ENCODE measurements at places on chromosomes 13 and 19. TPM values are rescaled to one million over a fixed set of nuclear protein-coding genes. Genes with fewer than 3 reads are reported as not detected.
A peak's percentile ranks its signal among the peaks of the same experiment; 100 is the strongest.

Gene LILRA1
- not detected for total RNA-seq

- peak; percentile 39 for DNase-seq
Observed at GRCh38 chr13:48653472-48653939, at the start of gene CYSLTR2. CYSLTR2 (plus strand) TSS chr13:48653929; CDS start chr13:48706818, 52,889 bp downstream.

- no peak for DNase-seq
Observed at GRCh38 chr19:5170329-5170745, 170.3 kb downstream of the PTPRS start.

Gene PTPRH
- total RNA-seq = 0.31 TPM

GRCh38 chr19:1507763-1508506, 4.9 kb downstream of the ADAMTSL5 start:
- peak; percentile 72 for DNase-seq

- no peak for DNase-seq
Observed at GRCh38 chr13:26299168-26299750, 45.3 kb downstream of the CDK8 start.

Gene HCST
- total RNA-seq = not detected

DNA sequence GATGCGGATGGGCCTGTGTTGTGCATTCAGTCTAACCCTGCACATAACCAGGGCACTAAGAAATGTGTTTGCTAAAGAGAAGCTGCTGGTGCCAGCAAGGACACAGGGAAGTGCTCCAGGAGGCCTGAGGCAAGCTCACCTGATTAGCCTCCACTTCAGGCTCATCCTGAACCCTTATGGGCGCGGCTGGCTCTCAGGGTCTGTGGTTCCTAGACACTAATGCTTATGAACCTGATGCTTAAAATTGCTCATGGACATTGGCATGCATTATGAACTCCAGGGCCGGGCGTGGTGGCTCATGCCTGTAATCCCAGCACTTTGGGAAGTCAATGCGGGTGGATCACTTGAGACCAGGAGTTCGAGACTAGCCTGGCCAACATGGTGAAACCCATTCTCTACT, 34.3 kb downstream of the SERP2 start:
- DNase-seq = peak; percentile 32

DNA sequence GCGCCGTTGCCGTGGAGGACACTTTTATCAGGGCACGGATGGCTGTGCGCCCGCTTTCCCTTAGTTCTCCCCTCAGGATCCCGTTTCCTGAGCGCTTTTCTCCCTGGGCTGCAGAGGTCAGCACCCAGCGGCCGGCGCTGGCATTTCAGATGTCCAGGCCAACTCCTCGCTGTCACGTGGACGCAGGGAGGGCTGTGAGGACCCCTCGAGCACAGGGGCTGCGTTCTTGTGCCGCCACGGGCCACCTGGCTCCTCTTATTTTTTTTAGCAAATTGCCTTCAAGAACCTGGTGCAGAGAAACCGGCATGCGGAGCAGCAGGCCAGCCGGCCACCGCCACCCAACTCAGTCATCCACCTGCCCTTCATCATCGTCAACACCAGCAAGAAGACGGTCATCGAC, 22.3 kb downstream of the ATP4B start:
- no peak for DNase-seq

Gene KLK2
- total RNA-seq = not detected

DNA sequence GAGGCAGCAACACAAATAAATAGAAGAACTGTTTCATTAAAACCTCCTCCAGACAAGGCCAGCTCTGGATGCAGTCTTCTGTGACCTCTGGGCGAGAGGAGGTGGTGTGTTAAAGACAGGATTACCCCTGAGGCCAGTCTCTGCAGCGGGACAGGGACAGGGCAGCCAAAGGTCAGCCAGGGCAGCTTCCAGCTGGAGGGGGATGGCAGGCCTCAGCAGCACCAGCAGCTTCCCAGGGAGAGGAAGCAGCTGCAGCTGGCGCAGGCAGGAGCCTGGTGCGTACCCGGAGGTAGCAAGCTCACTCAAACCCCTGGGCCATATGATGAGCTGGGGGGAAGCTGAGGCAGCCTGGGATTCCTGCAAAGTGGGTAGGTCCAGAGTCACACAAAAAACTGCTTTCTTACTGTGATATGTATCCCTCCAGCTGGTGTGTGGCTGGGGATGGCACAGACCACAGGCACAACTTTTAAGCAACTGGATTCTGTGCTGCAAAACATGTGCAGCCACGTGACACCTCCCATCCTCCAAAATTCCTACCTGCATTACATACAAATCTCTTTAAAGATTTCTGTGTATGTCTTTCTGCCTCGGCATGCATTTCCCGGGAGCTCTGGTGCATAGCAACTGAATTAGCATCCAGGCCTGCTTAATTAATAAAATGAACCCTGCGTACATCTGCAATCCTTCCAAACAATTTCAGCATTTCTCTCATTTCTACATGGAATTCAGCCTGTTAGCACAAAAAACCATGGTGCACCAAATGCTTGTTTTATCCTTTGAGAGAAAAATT, 238.3 kb upstream of the MAB21L1 start:
- no peak for DNase-seq

- DNase-seq = no peak
Observed at GRCh38 chr13:54248306-54248705, 1219.7 kb downstream of the OLFM4 start.

GRCh38 chr13:100537951-100538462, 50.6 kb downstream of the GGACT start:
- no peak for DNase-seq

- no peak for DNase-seq
Observed at GRCh38 chr13:45073809-45074208, 46.5 kb upstream of the GTF2F2 start.

Gene ZNF540
- 1.3 TPM for total RNA-seq

GRCh38 chr13:112530861-112531260, 57.1 kb downstream of the TUBGCP3 start:
- no peak for DNase-seq

DNA sequence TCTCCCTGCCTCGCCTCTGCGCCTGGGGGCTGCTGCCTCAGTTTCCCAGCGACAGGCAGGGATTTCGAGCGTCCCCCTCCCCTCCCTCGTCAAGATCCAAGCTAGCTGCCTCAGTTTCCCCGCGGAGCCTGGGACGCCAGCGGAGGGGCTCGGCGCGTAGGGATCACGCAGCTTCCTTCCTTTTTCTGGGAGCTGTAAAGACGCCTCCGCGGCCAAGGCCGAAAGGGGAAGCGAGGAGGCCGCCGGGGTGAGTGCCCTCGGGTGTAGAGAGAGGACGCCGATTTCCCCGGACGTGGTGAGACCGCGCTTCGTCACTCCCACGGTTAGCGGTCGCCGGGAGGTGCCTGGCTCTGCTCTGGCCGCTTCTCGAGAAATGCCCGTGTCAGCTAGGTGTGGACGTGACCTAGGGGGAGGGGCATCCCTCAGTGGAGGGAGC, 722 bp upstream of the ICAM1 start:
- no peak for DNase-seq

DNA sequence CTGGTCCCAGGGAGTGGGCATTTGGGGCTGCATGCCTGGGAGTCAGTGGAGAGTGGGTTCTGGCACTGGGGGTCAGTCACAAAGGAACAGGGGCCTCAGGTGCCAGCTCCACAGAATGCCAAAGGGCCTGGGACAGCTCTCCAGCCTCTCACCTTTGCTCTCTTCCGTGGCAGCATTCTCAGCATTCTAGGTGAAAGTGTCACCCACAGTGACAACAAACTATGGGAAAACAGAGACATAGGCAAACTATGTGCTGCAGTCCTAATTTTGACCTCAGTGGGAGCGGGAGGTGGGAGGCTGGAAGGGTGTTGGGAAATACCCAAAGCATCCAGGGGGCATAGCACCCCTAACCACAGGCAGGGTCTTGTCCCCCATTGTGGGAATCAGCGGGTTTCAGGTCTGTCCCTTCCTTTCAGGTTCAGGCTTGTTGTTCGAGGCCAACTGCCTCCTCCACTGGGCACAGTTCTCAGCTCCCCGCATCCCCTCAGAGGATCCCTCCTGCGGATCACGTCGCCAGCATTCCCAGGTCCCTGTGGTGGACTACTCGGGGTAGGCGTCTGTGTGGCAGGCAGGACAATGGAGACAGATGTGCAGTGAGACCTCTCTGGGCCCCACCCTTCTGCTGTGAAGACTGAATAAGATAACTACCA, 52.4 kb downstream of the TSHZ3 start:
- no peak for DNase-seq

Gene KCNN1
- total RNA-seq = not detected

DNA sequence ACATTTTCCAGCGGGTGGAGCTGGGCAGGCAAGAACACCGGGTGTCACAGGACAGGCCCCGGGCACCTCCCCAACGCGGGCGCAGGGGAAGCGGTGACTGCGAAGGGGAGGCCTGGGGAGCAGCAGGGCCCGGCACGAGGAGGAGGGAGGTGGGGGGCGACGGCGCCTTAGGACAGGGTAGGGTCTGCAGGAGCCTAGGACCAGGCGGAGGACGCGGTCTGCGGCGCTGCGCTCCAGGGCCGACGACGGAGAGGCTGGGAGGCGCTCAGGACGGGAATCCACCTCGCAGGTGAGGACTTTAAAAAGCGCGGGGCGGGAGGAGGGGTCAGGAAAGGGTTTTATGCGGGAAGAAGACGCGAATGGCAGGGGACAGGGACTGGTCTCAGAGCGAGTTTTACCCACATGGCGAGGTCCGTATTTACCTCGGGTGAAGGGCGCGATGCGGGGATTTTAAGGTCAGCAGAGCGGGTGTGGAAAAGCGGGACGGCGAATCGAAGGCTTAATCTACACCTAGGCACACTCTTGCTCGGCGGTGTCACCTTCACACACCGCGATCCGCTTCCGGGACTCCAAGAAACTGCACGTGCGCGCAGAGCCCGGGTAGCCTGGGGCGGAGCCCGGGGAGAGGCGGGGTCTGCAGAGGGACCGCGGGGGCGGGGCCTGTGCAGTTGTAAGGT, 13.5 kb downstream of the ERVV-2 start:
- DNase-seq = no peak

DNA sequence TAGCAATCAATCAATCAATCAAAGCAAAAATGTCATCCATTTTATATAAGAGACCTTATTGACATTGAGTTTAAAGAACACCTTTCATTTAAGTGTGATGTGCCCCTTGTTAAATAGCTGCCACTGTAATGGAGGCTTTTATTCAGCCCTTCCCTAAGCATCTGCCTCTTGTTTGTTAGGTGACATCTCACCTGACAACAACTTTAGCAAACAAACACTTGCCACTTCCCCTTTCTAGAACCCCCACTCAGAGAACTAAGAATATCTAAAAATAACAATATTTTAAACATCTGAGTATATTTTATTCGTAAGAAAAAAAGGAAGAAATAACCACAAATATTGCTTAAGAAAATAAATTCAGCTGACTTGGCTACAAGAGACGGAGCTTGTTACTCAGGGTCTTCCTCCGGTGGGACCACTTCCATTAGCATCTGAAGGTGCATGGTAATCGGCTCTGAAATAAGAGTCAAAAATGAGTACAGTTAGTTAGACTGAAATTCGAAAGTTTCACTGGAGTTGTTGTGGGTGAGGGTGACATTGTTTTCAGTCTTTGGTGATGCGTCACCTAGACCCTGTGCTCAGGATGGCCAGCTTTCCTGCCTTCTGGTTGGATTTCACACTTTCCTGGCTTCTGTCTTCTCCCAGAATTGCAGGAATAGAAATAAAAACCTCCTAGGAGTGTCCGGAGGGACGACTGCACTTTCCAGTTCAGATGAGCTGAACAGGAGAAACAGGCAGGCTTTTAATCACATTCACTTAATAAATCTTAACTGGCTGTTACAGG, 39.1 kb downstream of the SLC7A9 start:
- DNase-seq = peak; percentile 80

DNA sequence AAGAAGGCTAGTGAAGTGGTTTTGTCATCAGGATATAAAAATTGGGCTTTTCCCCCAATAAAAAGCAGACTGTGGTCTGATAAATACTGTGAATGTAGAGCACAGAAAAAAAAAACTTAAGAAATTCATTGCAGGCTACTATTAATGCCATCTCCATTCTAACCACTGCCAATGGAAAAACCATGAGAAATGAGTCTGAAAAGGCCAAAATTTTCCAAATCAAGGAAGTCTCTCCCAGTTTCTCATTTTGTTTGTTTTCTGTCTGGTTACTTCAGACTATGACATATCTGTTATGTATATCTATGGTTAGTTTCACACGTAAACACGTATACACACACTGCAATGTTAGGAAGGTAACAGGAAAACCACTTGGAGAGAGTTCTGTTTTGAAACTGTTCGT, 193.6 kb upstream of the TSC22D1 start:
- no peak for DNase-seq

DNA sequence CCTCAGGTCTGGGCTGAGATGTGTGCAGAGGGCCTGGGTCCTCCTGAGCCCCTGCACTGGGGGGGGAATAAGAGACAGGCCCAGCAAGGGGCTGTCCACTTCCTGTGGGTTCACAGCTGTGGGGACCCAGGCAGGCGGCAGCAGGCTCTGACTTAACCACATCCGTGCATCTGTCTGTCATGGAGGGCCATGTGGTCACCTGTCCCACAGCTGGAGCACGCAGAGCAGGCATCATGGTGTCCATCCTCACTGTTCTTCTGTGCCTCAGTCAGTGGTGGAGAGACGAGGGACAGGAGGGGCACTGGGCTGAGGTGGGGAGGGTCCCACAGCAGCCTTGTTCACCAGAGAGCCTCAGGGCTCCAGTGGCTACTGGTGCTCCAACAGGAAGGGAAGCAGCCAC, 16.3 kb upstream of the KIR3DL3 start:
- DNase-seq = no peak

Gene CLEC4M
- total RNA-seq = not detected

GRCh38 chr13:63124863-63125262, 1709.2 kb upstream of the PCDH20 start:
- peak; percentile 9 for DNase-seq

DNA sequence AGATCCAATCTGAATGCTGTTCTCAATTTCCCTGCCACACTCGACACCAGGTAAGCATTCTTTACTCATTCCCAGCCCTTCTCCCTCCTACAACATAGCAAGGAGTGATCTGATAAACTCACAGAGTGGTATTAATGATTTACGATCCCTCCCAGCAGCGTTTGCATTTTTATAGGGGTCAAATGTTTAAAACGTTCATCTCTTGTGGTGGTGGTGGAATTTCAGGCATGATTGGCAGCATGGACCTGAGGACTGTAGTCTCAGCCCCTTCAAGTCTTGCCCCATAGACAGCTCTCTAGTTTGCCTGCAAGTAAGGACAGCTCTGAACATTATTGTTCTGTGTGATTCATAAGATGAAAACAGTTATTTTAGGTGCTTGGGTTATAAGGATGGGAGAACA, 565.7 kb downstream of the EFNB2 start:
- DNase-seq = no peak

DNA sequence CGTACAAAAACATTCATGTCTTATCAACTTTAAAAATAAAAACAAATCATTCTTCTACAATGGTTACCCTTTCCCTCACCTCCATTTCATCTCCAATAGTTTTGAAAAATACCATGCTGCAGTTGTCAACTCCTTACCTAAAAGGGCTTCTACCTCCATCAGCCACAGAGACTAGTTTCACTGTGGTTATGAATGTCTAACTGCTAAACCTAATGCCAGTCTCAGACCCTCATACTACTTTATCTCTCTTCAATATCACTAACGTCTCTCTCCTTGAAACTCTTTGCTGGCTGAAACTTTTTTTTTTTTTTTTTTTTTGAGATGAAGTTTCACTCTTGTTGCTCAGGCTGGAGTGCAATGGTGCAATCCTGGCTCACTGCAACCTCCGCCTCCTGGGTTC, 27.1 kb downstream of the LNX2 start:
- no peak for DNase-seq

Gene C13orf42
- total RNA-seq = not detected

Gene CYP4F22
- not detected for total RNA-seq

Gene ZIC2
- not detected for total RNA-seq

Gene UBE2L5
- not detected for total RNA-seq

Gene CDC42EP5
- 4.4 TPM for total RNA-seq

- no peak for DNase-seq
Observed at GRCh38 chr13:49022472-49023144, 46.9 kb downstream of the FNDC3A start.

Data from myocyte (in vitro differentiated cells).